Tibial nerve (tissue), 4 donors: ENCODE measurements at places on chromosomes 12 and 14.

GRCh38 chr12:120332041-120332440, 4.5 kb upstream of the PLA2G1B start:
- no peak for DNase-seq

- DNase-seq, result no peak
Observed at GRCh38 chr12:32644431-32644830, 34.7 kb upstream of the DNM1L start.

GRCh38 chr12:76674669-76675315, 89.1 kb upstream of the ZDHHC17 start:
- DNase-seq, result no peak

DNA sequence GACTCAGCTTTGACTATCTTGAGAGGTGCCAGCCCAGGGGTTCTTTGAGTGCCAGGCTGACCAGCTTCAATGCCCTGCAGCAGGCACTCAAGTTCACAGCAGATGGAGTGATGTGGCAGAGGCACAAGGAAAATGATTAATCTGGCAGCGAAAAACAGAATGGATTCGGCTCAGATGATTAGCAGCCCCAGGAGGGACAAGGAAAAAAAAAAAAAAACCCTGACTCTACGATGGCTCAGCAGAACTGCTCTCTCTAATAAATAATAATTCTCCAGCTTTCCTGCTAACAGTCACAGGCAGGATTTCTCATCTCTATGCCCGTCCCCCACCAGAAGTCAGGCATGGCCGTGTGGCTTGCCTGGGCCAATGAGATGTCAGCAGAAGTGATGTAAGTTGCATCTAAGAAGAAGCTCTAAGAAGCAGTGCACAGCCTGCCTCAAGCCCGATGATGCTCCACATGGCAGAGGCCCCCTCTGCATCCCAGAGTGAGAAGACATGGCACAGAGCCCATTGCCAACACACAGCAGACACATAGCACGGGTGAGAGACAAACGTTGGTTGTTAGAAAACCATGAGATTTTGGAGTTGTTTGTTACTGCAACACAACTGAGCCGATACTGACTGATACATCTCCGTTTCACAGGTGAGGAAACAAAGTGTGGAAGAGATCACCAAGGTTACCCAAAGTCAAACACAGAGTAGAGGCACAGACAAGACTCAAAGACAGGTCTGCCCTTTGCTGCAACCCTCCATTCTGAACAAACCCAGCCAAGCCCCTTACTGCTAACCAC, 111.0 kb downstream of the SCARB1 start:
- no peak for DNase-seq

- DNase-seq, result no peak
Observed at GRCh38 chr14:95319312-95320077, at the start of gene CLMN. Gene CLMN (minus strand): TSS chr14:95319908. CDS start chr14:95319792, 116 bp downstream.

DNA sequence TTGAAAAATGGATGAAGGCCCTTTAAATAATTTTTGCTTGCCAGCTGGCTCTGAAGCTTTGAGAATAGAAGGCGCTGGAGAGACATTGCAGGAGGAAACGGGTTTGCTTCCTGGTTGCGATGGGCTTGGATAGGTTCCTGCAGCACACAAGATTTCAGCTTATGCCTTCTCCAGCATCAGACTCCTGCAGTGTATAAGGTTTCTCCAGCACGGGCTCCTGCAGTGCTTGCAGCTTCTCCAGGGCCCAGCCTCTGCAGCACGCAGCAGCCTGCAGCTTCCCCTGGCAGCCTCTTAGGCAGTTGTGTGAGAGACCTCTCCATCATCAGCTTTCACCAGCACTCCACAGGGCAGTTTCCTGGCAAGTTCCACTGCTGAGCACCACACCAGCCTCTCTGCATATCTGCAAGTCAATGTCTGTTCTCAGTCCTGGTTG, 78.7 kb upstream of the ZDHHC17 start:
- DNase-seq, result no peak

DNA sequence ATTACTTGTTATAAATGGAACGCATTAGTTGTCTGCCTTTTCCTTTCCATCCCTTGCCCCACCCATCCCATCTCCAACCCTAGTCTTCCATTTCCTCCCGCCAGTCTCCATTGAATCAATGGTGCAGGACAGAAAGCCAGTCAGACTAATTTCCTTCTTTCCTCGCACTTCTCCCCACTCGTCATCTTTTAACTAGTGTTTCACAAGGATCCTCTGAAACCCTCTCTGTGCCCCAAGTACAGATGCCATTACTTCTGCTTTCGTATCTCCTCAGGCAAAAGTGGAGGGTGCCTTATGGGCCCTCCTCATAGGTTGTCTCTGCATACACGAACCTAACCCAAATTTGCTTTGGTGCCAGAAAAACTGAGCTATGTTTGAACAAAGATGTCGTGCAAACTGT, 4.2 kb downstream of the DAZAP2 start:
- DNase-seq, result no peak

- DNase-seq, result no peak
Observed at GRCh38 chr12:60684988-60685655, 1089.3 kb downstream of the SLC16A7 start.

GRCh38 chr14:69876221-69876847, 2.9 kb upstream of the SMOC1 start:
- no peak for DNase-seq

DNA sequence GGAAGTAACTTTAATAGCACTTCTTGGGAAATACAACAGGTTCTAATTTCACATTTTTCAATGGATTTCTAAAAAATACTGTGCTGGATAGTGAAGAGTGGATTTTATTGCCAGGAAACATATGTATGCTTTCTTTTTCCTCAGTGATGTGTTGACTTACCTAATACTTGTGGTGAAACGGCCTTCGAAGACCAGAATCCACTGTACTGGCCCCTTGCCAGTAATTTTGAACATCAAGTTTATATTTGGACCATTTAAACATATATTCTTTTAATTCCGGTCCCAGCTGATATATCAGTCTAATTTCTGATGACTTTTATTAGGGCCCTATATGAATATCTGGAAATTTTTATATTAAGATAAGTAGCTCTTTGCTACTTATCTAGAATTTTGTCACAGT, 1.8 kb downstream of the MSRB3 start:
- no peak for DNase-seq

GRCh38 chr14:102579696-102580549, 12.5 kb upstream of the RCOR1 start:
- DNase-seq, result no peak

GRCh38 chr12:2358986-2359658, 306.3 kb downstream of the CACNA1C start:
- no peak for DNase-seq

DNA sequence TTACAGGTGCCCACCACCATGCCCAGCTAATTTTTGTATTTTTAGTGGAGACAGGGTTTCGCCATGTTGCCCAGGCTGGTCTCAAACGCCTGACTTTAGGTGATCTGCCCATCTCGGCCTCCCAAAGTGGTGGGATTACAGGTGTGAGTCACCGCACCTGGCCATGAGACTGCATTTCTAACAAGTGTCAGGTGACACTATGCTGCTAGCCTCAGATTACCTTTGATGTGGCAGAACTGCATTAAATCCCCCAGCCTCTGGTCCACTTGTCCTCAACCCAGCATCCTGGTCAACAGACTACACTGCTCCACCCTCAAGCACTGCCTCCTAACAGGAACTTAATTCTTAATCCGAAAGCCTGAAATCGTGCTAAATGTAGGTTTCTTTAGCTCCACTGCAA, 13.1 kb downstream of the LGMN start:
- no peak for DNase-seq

GRCh38 chr14:88519907-88520306, 34.9 kb downstream of the PTPN21 start:
- DNase-seq, result no peak

DNA sequence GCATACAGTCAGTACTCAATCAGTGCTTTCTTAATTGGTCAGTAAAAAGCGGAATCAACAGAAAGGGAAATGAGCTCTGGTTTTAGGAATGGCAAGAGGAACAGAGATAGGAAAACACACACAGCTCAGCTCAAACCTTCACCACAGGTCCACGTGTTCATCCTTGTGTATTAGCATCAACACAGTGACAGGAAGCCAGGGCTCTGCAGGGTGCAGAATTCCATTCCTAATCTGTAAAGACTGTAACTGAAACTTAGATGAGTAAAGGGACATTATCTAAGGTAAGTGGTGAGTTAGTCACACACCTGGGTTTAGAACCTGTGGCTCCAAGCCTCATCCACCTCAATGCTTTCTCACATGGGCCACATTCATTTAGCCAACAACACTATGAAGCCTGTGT, 1242.2 kb upstream of the TMEM132C start:
- DNase-seq, result no peak

GRCh38 chr14:103496776-103497175, 25.9 kb downstream of the CKB start:
- DNase-seq, result no peak

DNA sequence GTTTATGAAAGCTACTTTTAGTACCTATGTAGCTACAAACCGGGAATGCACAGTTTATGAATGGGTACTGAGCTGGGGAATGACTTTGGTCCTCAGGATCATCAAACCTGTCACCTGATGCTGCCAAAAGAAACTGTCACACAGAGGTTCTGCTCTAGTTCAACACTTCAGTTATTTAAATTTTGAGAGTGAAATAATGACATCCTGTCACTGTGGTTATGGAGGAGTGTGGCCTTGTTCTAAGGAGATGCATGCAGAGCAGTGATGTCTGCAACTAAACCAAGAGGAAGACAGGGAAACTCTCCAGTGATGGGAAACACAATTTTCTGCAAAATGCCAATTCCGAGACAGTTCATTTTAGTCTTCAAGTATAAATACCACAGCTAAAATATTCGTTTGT, 4.8 kb upstream of the AEBP2 start:
- DNase-seq, result no peak

DNA sequence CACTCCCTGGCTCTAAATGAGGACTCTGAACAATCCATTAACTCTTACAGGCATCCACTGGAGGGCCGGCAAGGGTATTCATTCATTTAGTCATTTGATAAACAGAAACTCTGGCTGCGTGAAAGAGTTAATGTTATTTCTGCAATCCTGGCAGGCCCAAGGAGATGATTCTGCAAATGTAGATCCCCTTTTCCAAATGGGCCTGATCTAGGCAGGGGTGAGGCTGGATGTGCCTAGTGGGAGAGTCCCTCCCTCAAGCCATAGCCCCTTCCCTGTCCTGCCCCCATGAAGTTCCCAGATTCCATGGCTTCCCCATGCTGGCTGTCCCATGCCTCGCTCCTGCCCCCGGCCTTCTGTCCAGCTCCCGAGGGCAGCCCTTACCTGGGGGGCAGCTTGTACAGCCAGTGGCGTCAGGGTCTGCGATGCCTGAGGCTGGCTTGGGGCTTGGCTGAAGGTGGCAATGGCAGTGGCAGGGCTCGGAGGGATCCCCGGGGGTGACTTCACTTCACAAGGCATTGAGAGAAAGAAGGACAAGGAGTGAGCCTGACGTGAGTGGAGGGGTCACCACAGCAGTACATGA, 18.4 kb downstream of the POU6F1 start:
- no peak for DNase-seq

- no peak for DNase-seq
Observed at GRCh38 chr14:102407258-102407657, 44.5 kb downstream of the TECPR2 start.

DNA sequence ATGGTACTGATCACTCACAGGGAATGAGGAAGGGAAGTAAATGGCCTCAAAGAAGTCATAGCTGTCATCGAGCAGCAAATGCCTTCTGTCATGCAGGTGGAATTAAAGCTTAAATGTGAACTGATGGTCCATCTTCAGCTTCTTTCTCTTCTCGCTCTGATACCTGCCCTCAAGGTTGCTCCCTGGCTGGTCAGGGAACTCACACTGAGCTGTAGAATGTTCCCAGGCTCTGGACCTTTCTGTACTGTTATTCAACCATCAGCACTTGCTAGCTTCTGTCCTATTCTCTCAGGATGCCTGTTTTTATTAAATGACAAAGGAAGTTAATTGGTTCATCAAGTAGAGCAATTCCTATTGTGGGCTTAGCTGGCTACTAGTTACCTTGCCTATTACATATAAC, 463.8 kb downstream of the APAF1 start:
- DNase-seq, result no peak

- DNase-seq, result no peak
Observed at GRCh38 chr14:91466192-91466591, 43.9 kb downstream of the PPP4R3A start.

DNA sequence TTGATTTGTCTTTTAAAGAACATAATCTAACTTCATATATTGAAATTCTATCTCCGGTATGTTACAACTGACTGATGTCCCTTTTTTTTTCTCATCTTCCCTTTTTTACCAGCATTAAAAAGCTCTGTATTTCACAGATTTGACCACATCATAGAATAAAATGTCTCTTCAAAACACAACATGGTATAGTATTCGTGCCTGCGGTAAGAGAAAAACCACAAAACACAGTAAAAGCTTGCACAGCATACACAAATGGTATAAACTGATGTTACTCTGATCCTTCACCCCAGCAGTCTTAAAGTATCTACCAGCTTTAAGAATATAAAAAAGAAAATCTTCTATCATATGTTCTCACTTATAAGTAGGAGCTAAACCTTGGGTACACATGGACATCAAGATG, 83.4 kb downstream of the HECTD1 start:
- no peak for DNase-seq

- DNase-seq, result no peak
Observed at GRCh38 chr14:35573911-35574310, 39.9 kb downstream of the INSM2 start.

DNA sequence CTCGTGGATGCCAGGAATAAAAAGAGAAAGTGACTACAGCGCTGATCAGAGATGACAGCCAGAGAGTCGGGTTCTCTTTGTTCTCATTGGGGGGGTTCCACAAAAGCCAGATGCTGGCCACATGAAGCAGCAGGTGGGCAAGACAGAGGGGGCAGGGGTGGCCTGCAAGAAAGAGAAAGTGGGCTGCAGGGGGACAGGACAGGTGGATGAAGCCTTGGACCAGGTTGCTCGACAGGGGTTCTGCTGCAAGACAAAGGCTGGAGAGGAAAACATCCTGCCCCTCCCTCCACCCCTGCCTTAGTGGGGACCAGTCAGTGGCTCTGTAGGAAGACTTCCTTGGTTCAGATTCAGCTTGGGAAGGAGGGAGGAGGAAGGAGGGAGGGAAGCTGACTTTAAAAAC, 126.2 kb downstream of the KSR2 start:
- DNase-seq, result no peak

GRCh38 chr14:26522967-26523366, 74.9 kb downstream of the NOVA1 start:
- DNase-seq, result no peak

- DNase-seq, result no peak
Observed at GRCh38 chr14:98633380-98633779, 638.6 kb downstream of the BCL11B start.

- no peak for DNase-seq
Observed at GRCh38 chr12:113512568-113512967, 40.9 kb upstream of the LHX5 start.

DNA sequence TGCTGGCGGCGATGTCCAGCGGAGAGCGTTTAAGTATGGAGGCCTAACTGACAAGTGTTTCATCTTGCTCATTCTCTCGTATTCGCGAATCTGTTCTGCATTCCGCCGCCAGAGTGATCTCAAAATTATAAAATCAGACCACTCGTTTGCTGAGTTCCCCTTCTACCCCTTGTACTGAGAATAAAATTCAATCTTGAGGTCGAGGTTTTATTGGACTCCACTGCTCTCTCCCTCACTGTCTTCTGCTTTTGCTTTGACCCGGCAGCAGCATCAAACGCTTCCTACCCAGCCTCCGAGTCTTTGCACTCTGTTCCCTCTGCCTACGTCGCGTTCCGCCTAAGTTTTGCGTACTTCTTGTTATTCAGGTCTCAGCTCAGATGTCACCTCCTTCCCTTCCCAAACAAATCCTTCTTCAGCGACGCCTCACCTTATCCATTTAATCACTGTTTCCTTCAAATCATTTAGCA, 462 bp downstream of the KNTC1 start:
- no peak for DNase-seq

- DNase-seq, result no peak
Observed at GRCh38 chr12:51449580-51450246, 25.1 kb downstream of the SLC4A8 start.

- no peak for DNase-seq
Observed at GRCh38 chr12:51653431-51653830, 62.4 kb downstream of the SCN8A start.
